T-cell (primary cell): ENCODE measurements at places on chromosomes 12 and 14.

GRCh38 chr12:18549598-18549997 is 188.2 kb downstream of the PLCZ1 start:
- DNase-seq: no peak

GRCh38 chr14:89697281-89698060 is 257.1 kb downstream of the EFCAB11 start:
- no peak for DNase-seq

DNA sequence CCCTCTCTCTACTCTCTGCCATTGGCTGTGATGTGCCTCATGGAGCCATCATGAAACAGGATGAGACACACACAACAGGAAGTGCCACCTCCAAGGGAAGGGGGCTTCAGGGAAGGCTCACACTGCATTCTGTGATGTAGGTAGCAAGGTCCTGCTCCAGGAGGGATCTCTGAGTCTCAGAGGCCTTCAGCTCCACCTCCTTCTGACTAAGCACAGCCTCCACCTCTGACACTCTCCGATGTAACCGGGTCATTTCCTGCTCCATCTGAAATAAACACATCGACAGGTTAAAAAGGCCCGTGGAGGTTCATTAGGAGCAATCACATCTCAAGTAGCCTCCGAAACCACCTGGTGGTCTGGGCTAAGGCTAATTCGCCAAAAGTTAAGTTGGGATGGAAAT is 93.3 kb downstream of the CIT start:
- no peak for DNase-seq

DNA sequence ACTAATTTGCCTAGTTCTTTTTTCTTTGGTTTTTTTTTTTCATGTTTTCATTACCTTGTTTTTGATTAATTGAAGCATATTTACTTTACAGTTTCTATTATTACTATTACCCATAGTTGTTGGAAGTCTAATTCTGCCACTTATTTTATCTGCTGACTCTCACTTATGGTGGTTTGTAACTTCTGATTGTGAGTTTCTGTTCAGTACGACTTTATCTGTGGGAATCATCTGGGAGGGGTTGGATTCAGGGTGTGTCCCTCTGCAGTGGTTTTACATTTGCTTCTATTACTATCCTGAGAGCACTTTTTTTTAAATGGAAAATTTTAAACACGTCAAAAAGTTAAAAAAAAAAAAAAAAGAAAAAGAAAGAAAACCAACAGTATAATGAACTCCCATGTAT is 26.4 kb upstream of the SOS2 start:
- no peak for DNase-seq

DNA sequence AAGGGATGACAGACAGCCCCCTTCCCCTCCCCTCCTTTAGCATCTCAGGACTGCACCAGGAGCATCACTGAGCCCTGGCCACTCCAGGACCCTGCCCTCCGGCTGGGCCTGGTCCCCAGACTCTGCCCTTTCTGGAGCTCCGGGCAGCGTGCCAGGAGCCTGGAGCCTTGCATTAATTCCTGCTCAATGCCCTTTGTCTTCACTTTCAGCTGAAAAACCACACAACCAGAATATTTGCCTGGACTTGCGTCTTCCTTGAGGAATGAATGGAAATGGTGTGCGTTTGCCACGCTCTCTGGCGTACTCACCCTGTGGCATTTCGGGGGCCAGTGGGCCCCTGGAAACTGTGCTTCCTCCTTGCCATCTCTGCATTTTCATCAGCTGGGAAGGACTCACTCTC is 8.5 kb upstream of the RFLNA start:
- DNase-seq: no peak

GRCh38 chr14:93917141-93917540 is 10.0 kb upstream of the FAM181A start:
- DNase-seq: no peak

DNA sequence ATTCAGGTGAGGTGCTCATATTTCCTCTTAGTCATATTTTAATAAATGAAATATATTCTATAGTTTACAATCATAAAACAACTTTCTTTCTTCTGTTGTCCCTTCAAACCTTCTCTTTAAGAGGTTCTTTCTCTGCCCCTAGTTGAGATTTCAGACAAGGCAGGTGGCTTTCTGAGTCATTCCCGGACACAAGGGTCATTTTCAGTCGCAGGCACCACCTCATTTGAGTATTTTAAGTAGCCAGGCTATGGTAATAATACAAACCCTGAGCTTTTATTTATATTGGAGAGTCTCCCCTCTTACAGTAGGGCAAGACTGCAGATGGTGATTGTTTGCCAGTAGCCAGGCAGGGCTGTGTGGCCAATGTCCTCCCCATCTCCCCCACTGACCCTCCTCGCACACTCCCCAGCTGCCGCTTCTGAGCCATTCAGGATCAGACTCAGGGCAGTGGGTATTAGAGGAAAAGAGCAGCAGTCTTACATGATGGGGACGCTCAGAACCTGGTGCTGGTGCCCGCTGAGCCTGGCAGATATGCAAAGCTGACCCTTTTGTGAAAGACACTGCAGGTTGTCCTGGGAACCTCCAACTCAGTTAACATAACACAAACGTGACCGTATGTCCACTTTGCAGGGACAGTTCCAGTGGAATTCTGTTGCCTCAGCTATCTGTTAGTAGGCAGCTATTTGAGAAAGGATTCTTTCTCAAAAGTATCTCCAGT is 101.1 kb upstream of the BCL2L14 start:
- no peak for DNase-seq

GRCh38 chr14:87600240-87600639 is 392.7 kb downstream of the GALC start:
- DNase-seq: no peak

DNA sequence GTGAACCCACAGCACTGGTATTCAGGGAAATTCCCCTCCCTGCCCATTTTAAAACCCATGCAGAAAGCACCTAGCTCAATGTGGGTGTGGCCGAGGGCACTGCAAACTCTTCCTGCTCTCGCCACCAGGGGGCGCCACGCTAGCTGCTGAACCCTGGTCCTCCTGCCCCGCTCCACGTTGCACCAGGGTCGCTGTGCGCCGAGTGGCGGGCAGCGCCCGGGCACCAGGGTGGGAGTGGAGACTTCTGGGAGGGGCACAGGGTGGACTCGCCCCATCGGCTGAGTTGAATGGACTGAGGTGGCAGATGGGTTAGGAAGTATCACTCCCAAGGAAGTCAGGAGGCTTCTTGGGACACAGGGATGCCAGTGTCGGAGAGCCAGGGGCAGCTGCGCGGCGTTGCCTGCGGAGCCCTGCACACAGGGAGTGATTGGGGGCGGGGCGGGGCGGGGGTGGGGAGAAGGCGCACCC is 48.1 kb upstream of the BCL11B start:
- peak; percentile 71 for DNase-seq

DNA sequence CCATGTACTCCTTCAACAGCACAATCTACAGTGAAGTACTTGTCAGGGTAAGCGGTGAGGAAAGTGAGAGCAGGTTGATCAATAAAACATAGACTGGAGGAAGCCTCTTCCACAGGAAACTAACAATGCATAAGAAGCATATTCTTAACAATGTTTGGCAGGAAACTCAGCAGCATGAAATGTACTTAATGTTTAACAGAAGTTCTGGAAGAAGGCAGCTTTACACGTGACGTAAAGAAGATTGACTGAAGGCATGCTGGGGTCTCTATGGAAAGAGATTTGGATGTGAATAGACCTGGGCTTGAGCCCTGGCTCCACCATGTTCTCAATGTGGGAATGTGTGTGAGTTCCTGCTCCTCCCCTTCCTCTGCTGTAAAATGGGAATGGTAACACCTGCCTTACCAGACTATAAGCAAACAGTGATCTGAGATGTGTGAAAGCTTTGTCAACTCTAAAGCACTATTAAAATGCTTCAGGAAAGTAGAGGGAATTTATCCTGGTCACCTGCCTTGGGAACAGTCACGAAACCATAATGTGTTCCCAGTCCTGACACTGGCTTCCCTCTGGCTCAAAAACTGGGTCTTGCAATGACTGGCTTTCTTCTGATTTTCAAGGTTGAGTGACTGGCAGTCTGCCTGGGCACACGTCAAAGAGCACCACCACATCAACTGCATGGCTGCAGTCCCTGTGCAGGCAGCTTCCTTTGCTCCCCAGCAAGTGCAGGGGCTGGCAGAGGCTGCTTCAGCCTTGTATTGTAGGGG is 384.6 kb downstream of the APAF1 start:
- DNase-seq: no peak

GRCh38 chr14:36856095-36856878 is 194.6 kb downstream of the PAX9 start:
- no peak for DNase-seq

DNA sequence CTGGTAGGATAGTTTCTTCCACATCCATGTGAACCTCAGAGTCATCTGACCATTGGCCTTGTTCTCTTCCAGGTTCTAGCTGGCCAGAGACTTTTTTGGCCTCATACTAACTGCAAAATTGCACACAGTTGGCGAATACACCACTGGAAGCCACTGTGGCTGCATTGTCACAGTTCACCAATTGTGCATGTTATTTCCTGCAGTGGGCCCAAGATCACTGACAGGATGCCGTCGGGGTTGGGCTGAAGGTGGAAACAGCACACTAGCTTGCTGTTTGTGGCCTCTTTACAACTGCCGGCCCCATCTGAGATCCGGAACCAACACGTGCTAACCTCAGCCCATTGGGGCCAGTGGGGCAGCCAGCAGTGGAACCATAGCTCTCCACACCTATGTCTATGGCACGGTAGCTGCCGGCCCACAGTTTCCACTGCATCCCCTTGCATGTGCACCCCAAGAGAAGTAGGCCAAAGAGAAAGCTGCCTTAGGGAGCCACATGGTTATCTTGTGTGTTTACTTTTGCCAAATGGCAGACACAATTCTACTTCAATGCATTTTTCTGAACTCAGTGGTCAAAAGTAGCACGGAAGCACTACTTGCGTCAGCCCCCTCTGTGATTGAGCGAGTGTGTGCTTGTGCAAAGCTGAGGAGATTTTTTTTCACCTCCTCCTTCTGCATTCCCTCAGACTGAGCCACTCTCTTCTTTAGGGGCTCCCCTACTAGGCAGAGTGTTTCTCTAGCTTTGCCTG is 464.0 kb downstream of the RAD51B start:
- peak; percentile 64 for DNase-seq

- DNase-seq: no peak
These were observed 88.6 kb downstream of the NINJ2 start for GRCh38 chr12:574475-575128.

GRCh38 chr14:90615517-90616060 is 200.6 kb downstream of the TTC7B start:
- no peak for DNase-seq

GRCh38 chr14:105485739-105486162 is 935 bp upstream of the CRIP1 start:
- DNase-seq: peak; percentile 47

DNA sequence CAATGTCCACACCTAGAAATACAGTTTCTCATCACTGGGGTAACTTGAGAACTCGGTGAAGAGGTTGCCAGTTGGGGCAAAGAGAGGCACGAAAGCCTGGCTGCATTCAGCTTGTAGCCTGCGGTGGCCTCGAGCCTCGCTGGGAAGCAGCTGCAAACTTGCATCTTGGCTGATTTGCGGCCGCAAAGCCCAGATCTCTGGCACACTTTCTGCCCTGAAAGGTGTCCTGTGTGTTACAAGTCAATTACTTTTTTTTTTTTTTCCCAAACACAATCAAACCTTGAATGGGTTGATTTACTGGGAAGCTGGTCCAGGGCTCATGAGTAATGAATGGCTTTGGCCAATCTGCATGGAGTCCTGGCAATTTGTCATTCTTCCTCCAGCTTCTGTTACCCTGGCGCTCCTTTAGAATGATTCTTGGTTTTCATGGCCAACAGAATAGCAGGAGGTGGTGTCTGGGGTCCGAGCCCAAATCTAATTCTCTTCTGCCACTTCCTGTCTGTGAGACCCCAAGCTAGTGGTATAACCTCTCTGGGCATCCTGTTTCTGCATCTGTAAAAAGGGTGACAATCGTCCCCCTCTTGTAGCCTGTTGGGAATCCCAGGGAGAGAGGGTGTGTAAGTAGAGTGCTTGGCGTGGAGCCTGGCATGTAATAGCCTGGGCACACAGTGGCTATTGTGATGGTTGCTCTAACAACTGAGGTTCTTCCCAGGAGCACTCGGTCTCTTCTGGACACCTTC is 6.7 kb downstream of the BCL7A start:
- no peak for DNase-seq

GRCh38 chr14:57060276-57060955 is 208.3 kb downstream of the EXOC5 start:
- DNase-seq: no peak

DNA sequence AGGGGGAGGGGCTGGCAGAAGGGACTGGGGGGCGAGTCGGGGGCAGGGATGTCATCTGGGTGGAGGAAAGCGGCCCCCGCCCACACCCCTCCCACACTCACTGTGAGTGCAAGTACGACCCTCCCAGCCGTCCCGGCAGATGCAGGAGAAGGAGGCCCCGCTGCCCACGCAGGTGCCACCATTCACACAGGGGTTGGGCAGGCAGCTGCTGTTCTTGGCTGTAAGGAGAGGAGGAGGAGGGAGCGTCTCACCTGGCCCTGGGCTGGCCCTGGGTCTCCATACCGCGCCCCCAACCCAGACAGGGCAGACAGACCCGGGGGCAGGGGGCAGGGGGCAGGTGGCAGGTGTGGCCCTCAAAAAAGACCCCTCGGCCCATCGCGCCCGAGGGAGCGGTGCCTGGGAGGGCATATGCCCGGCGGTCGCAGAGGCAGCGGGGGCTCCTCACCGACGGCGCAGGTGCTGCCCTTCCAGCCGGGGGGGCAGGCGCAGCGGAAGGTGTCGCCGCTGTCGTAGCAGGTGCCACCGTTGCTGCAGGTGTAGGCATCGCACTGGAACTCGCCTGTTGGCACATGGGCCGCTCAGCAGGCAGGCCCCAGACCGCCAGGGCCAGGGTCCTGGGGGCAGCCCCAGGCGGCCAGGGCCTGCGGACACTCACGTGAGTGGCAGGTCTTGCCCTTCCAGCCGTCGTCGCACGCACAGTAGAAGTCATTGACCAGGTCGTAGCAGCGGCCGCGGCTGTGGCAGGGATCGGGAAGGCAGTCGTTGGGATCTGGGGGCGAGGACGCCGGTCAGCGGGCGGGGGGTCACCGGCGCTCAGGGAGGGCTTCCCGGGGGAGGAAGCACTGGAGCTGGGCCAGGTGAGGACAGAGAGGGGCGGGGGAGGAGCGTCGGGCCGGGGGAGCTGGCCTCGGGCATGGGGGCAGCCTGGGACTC is 20.6 kb downstream of the JAG2 start:
- DNase-seq: no peak

DNA sequence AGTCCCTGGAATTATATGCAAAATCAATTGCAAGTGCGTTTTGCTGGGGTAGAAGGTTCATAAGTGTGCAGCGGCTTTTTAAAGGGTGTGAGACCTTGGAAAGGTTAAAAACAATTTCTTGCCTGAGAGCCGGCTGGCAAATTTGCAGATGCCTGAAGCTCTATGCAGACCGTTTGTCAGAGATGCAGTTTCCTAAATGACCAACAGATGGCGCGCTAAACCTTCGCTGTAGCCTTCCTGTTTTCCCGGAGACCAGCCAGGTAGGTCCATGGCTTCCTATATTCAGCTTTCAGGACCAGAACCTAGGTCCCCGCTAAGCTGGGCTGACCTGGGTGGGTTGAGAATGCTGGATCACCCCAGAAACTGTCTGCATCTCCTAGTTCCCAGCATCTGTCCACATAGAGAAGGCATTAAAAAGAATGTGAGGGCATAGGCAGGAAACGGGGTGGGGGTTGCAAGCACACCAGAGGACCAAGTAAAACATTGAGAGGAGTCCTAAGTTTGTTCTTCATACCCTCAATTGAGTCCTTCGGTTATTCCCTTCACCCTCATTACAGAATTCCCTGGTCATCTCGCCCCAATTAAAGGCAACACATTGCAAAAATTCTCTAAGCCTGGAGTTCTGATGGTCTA is 5.7 kb upstream of the NOS1 start:
- DNase-seq: no peak

- no peak for DNase-seq
These were observed 40.9 kb upstream of the FRMD6 start for GRCh38 chr14:51610771-51611170.
